ENCODE measurements at places on chromosomes 1 and 21.

- peaks cover 23% of the 10 kb centered on the region for H3K4me1 ChIP-seq
- peaks cover 3% of the 10 kb centered on the region for H3K27me3 ChIP-seq
- no peaks in the 10 kb centered on the region for H3K36me3 ChIP-seq
These were observed 183.9 kb upstream of the SGIP1 start for GRCh38 chr1:66350001-66350547.

DNA sequence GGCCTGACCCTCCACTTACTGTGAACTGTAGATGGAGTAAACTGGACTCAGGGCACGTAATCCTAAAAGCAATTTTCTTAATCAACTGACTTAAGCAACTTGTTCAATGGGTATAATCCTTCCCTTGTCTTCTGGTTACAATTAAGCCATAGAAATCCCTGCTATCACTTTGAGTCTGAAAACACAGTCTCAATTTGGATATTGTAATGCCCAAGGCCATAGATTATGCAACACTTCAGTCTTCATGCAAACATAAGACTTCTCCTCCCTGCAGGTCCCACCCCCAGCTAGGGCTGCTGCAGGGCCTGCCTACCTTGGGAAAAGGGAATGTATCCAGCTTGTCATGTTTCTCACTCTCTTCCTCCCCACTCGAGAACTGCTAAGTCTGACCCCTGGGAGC, 6.2 kb upstream of the SLC5A9 start:
- no peak overlapping the region for H3K27ac ChIP-seq
- peaks cover 1% of the 10 kb centered on the region for H3K27me3 ChIP-seq
- no peak for DNase-seq

GRCh38 chr1:57013522-57013921, 47.7 kb upstream of the C8B start:
- no peaks in the 10 kb centered on the region for H3K36me3 ChIP-seq
- peaks cover 2% of the 10 kb centered on the region for H3K27me3 ChIP-seq
- peaks cover 6% of the 10 kb centered on the region for H3K4me1 ChIP-seq
- H3K4me3 ChIP-seq: no peak overlapping the region
- no peak for DNase-seq
- H3K27ac ChIP-seq: no peak overlapping the region

DNA sequence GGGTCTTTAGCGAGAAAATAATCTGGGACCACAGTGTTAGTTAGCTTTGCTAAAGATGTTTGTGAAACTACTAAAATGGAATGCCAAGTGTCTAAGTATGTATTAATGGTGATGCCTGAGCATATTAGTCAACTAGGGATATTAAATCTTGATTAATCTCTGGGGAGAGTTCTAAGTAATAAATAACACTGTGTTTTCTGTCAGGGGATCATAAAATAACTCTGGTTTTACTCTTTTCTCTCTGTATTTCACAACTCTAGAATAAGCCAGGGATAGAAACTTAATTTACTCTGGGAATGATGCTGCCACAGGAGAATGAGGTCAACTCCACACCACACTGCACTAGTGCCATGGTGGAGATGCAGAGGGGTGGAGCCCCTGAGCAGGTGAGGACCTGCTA, 399.2 kb downstream of the PTBP2 start:
- H3K36me3 ChIP-seq: no peaks in the 10 kb centered on the region
- no peak for DNase-seq
- no peak overlapping the region for H3K27ac ChIP-seq
- H3K4me1 ChIP-seq: peaks cover 21% of the 10 kb centered on the region

- peak overlapping the region; percentile 39 for H3K27ac ChIP-seq
- no peak for DNase-seq
- peaks cover 48% of the 10 kb centered on the region for H3K4me1 ChIP-seq
- H3K36me3 ChIP-seq: no peaks in the 10 kb centered on the region
- H3K4me3 ChIP-seq: no peak overlapping the region
- no peaks in the 10 kb centered on the region for H3K27me3 ChIP-seq
These were observed 89.1 kb downstream of the BCAR3 start for GRCh38 chr1:93592551-93592949.

DNA sequence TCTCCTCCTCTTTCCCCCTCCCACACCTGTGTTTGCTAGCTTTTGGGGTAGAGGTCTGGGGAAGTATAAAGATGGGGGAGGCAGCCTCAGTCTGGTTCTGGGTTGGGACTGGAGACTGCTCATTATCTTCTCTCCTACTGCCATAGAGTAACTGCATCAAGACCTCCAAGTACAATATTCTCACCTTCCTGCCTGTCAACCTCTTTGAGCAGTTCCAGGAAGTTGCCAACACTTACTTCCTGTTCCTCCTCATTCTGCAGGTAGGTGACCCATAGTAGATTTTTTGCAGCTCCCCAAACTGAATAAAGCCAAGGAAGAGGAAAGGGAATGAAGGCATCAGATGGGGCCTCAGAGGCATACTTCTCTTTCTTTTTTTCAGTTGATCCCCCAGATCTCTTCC, 5.3 kb downstream of the ATP8B2 start:
- no peak overlapping the region for H3K27ac ChIP-seq
- peaks cover 29% of the 10 kb centered on the region for H3K4me1 ChIP-seq
- H3K27me3 ChIP-seq: peaks cover 15% of the 10 kb centered on the region
- peaks cover 3% of the 10 kb centered on the region for H3K36me3 ChIP-seq
- no peak for DNase-seq

- H3K36me3 ChIP-seq: no peaks in the 10 kb centered on the region
- no peak overlapping the region for H3K4me3 ChIP-seq
- H3K27me3 ChIP-seq: no peaks in the 10 kb centered on the region
- no peak overlapping the region for H3K27ac ChIP-seq
- H3K4me1 ChIP-seq: peaks cover 4% of the 10 kb centered on the region
- DNase-seq: no peak
These were observed 107.0 kb downstream of the NRIP1 start for GRCh38 chr21:14957836-14958235.

- no peaks in the 10 kb centered on the region for H3K36me3 ChIP-seq
- no peak overlapping the region for H3K27ac ChIP-seq
- peaks cover 6% of the 10 kb centered on the region for H3K4me1 ChIP-seq
These were observed 26.5 kb downstream of the OSBPL9 start for GRCh38 chr1:51643362-51643761.

DNA sequence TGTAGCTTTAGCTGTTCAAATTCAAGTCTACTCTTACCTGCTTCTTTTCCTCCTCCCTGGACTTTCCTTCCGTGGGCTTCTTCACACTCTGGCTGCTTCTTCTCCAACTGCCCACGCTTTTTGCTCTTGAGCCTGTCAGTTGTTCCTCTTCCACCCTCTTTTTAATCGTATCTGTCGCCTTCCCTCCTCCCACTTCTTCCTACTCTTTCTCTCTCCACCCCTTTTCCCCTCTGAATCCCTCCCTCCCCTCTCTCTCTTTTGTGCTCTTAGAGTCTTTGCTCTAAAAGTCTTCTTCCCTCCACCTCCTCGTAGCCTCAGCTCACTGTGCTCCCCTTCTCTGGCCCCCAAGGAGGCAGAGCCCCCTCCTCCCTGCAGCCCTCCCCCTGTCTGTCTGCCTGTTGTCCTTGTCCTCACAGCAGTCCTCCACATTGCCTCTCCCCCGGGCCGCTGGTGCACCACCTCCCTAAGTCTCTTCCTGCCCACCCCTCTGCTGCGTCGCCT, 12.9 kb upstream of the GJA5 start:
- H3K27ac ChIP-seq: no peak overlapping the region
- DNase-seq: no peak
- H3K36me3 ChIP-seq: no peaks in the 10 kb centered on the region
- H3K4me3 ChIP-seq: no peak overlapping the region
- no peaks in the 10 kb centered on the region for H3K4me1 ChIP-seq
- peaks cover 3% of the 10 kb centered on the region for H3K27me3 ChIP-seq

- H3K4me3 ChIP-seq: no peak overlapping the region
- no peaks in the 10 kb centered on the region for H3K36me3 ChIP-seq
- no peak for DNase-seq
- peak overlapping the region; percentile 30 for H3K27ac ChIP-seq
- H3K4me1 ChIP-seq: peaks cover 27% of the 10 kb centered on the region
These were observed 3.1 kb upstream of the NCF2 start for GRCh38 chr1:183593356-183593755.

- peaks cover 5% of the 10 kb centered on the region for H3K36me3 ChIP-seq
- DNase-seq: no peak
- H3K27me3 ChIP-seq: peaks cover 2% of the 10 kb centered on the region
- no peak overlapping the region for H3K27ac ChIP-seq
- no peak overlapping the region for H3K4me3 ChIP-seq
These were observed 62.6 kb downstream of the MIS18A start for GRCh38 chr21:32216293-32216692.

DNA sequence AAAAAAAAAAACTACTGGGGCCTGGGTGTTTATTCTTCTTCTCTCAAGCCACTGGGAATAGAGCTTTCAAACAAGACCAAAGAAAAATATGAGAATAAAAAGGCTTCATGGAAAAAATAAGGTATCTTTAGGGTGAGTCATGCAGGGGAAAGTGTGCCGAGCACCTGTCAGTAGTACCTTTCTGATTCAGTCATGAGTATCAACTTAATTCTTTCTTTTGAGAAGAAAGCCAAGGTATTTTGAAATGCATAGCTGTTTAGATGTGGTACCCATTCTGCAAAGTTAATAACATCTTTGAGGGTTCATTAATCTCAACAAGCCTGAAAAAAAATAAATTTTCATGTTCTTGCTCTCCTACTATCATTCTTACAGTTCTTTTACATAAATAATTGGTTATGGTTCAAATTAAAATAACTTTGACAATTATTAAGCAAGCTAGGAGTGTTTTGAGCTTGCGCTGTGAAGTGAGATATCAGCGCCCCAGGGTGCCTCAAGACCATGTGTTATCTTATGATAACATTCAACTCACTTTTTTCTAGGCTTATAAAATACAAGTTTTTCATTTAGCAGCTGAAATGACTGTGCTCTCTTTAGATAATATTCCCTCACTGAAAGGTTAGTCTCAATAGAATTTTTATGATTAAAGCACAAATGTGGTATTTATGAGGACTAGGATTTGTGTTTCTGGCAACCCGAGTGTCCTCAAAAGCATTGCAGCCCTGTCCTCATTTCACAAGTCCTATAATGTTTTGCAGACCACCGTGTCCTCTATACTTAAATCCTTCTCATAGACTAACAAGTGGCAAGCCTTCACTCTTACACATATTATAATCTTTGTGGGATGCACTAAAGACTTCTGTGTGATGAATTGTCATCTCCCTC, 138.6 kb downstream of the SLC44A5 start:
- H3K36me3 ChIP-seq: no peaks in the 10 kb centered on the region
- DNase-seq: no peak
- no peaks in the 10 kb centered on the region for H3K4me1 ChIP-seq
- H3K4me3 ChIP-seq: no peak overlapping the region
- no peak overlapping the region for H3K27ac ChIP-seq
- H3K27me3 ChIP-seq: no peaks in the 10 kb centered on the region

- no peak overlapping the region for H3K27ac ChIP-seq
- peaks cover 3% of the 10 kb centered on the region for H3K27me3 ChIP-seq
- no peak overlapping the region for H3K4me3 ChIP-seq
- H3K4me1 ChIP-seq: peaks cover under 1% of the 10 kb centered on the region
- DNase-seq: no peak
These were observed 27.7 kb upstream of the SYT6 start for GRCh38 chr1:114181356-114181755.

GRCh38 chr1:58861076-58861475, 77.2 kb upstream of the JUN start:
- no peaks in the 10 kb centered on the region for H3K4me1 ChIP-seq
- H3K27ac ChIP-seq: no peak overlapping the region
- H3K36me3 ChIP-seq: no peaks in the 10 kb centered on the region
- H3K4me3 ChIP-seq: no peak overlapping the region
- H3K27me3 ChIP-seq: no peaks in the 10 kb centered on the region
- DNase-seq: no peak

DNA sequence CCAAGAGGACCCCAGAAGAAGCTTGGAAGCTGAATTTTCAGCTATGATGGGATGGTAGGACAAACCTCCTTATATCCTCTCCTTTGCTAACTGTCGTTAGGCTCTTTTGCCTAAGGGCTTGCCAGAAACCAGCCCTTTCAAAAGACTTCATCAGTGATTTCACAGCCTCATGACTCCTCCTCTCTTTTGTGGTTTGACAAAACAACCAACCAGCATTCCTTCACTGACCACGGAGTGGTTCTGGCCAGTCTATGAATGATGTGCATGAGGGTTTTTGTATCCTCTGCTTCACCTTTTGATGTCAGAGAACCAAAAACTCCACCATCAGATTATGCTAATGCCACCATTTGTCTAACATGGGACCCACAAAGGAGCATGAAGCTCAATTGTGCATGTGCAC, 116.9 kb upstream of the COA6 start:
- DNase-seq: no peak
- H3K27me3 ChIP-seq: no peaks in the 10 kb centered on the region
- H3K4me3 ChIP-seq: no peak overlapping the region
- H3K4me1 ChIP-seq: no peaks in the 10 kb centered on the region

GRCh38 chr1:168627370-168627769, 51.0 kb downstream of the XCL1 start:
- peaks cover 4% of the 10 kb centered on the region for H3K27me3 ChIP-seq
- DNase-seq: no peak
- no peak overlapping the region for H3K27ac ChIP-seq

GRCh38 chr1:199010492-199010891, 371.7 kb downstream of the PTPRC start:
- DNase-seq: no peak
- H3K27ac ChIP-seq: no peak overlapping the region
- H3K36me3 ChIP-seq: no peaks in the 10 kb centered on the region
- peaks cover 2% of the 10 kb centered on the region for H3K4me1 ChIP-seq
- no peaks in the 10 kb centered on the region for H3K27me3 ChIP-seq
- H3K4me3 ChIP-seq: no peak overlapping the region

DNA sequence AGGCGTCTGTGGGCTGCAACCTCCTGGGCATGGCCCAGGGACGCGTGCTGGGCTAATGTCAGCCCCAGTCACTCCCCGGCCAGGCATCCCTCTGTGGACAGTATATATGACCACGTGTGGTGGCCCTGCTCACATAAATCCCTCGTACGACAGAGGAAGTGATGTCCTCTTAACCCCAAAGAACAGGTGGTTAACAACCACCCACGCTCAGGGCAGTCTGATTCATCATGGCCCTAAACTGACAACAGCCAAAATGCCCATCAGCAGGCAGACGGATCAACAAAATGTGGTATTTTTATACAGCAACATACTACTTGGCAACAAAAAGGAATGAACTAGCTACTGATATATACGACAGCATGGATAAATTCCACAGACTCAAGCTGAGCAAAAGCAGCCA, 51.0 kb downstream of the ECE1 start:
- H3K4me3 ChIP-seq: no peak overlapping the region
- no peaks in the 10 kb centered on the region for H3K4me1 ChIP-seq
- no peak for DNase-seq
- no peak overlapping the region for H3K27ac ChIP-seq
- no peaks in the 10 kb centered on the region for H3K27me3 ChIP-seq

Data from glutamatergic neuron (in vitro differentiated cells).